NCI-H1930 (cell line): ENCODE measurements at places on chromosomes 2 and 18.

DNA sequence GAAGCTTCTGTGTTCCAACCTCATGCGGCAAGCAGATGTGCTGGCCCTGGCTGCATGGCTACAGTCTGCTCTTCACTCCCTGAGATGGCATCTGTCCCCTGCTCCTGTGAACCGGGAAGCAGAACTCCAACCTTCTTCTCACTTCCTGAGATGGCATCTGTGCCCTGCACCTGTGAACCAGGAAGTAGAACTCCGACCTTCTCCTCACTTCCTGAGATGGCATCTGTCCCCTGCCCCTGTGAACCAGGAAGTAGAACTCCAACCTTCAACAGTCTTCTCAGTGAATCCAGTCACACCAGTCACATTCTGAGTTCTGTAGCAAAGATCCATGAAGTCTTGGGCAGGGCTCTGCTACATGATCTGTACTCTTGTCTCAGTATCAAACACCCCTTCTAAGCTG is 887.2 kb upstream of the KLHL29 start:
- no peak for DNase-seq

DNA sequence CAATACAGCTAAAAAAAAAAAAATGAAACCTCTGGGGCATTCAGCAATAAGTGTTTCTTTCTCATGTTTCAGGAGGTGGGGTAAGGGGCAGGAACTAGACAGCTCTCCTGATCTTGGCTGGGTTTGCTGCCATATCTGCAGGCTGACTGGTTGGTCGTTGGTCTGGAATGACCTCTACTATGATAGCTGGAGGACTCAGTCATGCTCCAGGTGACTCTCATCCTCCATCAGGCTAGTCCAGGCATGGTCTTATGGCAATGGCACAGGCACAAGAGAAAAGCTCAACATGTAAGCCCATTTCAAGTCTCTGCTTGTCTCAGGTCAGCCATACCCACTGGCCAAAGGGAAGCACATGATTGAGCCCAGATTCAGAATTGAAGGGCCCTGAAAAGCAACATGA is 9.5 kb upstream of the SLC1A4 start:
- DNase-seq, result no peak

DNA sequence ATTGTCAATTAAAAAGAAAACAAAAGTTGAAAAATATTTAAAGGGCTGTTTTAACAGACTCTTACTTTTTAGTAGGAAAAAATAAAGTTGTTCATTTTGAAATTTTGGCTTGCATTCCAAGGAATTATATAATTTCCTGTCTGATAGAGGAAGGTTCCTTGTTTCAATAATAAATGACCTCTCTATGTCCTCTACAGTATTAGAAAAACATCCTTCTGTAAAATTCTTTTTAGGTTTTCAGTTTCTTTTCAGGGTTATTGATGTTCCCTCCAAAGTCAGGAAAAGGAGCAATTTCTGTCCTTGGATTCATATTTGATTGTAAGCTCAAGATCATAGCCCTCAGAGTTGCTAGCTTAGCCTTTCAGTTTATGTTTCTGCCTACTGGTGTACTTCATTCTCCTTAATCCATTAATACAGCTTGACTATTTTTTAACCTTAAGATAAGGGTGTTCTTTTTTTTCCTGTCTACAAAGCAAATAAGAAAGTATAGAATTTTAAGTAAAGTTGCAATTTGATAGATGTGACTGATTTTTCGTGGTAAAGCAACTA is 125.2 kb upstream of the COL3A1 start:
- DNase-seq, result no peak

DNA sequence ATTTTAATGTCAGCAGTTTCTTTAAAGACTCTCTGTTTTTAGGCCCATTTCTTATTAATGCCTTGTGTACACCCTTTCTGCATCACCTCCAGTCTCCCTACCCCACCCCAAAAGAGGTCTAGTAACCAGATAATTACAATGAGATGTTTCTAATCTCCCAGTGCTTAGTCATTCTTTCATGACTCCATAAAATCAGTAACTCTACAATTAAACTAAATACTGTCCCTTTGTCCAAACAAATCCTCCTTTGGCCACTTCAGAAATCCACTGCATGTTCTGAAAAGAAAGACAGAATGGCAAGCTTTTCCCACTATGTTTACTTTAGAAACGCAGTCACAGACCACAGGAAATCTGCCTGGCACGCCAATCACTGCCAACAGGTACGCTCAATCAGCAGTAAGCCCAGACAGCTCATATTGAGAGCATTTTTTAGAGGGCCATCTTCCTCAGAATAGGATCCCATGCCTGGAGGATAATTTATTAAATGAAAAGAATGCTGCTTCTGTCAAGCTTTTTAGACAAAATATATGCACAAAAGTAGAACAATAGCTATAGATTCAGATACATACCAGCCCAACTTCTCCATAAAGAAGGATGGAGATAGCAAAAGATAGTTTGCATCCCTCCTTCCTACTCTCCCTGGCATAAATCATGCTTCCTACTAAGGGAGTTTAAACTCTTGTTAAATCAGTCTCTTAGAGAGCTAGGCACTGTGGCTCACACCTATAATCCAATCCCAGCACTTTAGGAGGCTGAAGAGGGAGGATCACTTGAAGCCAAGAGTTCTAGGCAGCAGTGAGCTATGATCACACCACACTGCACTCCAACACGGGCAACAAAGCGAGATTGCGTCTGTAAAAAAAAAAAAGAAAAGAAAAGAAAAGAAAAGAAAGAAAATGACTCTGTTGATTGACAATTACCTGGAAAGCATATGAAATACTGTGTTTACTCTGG is 14.6 kb downstream of the CLASP1 start:
- no peak for DNase-seq

GRCh38 chr18:75256376-75256775 is 45.8 kb downstream of the TSHZ1 start:
- DNase-seq, result no peak

- no peak for DNase-seq
Measured at GRCh38 chr2:128169933-128170709, 79.1 kb downstream of the UGGT1 start.

GRCh38 chr2:140502951-140503630 is 1627.7 kb downstream of the LRP1B start:
- no peak for DNase-seq

DNA sequence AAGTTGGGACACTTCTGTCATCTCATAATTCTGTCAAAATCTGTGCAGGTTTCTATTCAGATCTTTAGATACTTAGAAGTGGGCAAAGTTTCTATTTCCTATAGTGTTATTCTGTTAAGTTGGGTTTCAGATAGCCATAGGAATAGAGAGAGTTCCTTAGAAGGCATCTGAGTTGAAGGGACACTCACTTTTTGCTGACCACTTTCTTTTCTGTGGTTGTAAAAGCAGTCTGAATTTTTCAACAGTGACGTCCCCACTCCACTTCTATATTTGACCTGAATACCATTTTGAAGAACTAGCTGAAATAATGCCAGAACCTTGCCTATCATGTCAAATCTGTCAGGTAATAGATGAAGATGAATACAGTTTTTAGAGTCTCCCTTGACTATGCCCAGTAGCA is 267.3 kb downstream of the SPAG16 start:
- no peak for DNase-seq

GRCh38 chr2:9018534-9018933 is 15.1 kb upstream of the MBOAT2 start:
- DNase-seq, result no peak

- DNase-seq, result no peak
Measured at GRCh38 chr2:86056590-86057331, 48.9 kb downstream of the POLR1A start.

GRCh38 chr2:214076527-214076926 is 334.3 kb upstream of the VWC2L start:
- no peak for DNase-seq

GRCh38 chr2:168895771-168896170 is 5.3 kb upstream of the G6PC2 start:
- DNase-seq, result no peak

GRCh38 chr2:216604458-216604857 is 28.8 kb upstream of the IGFBP2 start:
- DNase-seq, result no peak

DNA sequence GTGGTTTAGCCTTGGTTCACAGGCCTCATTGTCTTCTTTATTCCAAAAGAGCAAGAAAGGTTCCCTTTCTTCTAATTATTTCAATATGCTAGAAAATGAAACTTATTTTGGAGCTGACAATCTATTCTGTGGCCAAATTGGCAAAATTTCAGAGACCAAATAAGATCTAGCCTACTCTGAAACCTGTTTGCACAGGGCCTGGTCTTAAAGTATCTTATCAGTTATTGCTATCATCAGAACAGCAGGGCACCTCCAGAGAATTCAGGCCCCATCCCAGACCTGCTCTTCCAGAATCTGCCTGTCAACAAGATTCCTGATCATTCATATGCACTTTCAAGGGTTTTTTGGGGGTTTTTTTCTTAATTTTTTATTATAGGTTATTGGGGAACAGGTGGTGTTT is 198.7 kb downstream of the ANAPC1 start:
- DNase-seq, result no peak

GRCh38 chr2:113209011-113209645 is 35.4 kb downstream of the PSD4 start:
- no peak for DNase-seq

DNA sequence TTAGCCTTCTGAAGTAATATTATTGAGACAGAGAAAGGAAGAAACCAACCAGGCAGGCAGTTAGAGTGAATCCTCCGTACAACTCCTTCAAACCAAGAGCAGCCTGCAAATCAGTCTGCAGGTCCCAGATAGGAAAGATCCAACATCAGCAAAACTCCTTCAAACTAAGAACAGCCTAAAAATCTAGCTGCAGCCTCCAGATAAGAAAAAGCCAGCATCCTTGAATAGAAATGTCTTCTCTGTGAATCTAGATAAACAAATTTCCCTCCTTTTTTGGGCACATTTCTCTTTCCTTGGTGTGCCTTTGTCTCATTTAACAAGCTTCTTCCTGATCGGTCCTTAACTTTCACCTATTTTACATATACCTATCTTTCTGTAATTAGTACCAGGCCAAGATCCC is 1004.6 kb upstream of the TMEFF2 start:
- no peak for DNase-seq

DNA sequence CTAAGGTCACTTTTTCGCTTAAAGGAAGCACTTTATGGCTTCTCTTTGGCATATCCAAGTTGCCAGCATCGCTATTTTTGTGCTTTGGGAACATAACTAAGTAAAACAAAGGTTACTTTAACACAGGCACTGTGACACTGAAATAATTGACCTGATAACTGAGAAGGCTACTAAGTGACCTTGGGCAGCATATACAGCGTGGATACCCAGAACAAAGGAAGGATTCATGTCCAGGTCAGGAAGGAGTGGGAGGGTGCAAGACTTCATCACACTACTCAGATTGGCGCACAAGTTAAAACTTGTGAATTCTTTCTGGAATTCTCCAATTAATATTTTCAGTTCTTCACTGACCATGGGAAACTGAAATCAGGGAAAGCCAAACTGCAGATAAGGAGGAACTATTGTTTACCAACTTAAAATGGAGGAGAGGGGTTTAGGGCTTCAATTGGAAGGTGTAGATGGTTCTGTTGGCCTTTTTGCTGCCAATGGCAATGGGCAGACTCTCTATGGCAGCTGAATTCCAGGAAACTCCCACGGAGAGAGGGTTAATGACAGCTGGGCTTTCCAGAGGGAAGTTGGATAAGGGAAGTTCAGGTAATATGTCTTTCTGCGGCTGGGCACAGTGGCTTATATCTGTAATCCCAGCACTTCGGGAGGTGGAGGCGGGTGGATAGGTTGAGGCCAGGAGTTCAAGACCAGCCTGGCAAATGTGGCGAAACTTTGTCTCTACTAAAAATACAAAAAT is 45.3 kb downstream of the COMMD1 start:
- no peak for DNase-seq
